Hindlimb muscle (tissue), 1 donor: ENCODE measurements at places on chromosomes 1 and 21. TPM values are rescaled to one million over a fixed set of nuclear protein-coding genes. Genes with fewer than 3 reads are reported as not detected.

VANGL2 gene
- 11.0 TPM for polyA plus RNA-seq

MR1 gene
- 3.3 TPM for polyA plus RNA-seq

ILDR2 gene
- polyA plus RNA-seq, result 3.8 TPM

NKAIN1 gene
- 1.8 TPM for polyA plus RNA-seq

GJA4 gene
- 37.1 TPM for polyA plus RNA-seq

FCGR3B gene
- polyA plus RNA-seq, result not detected

KLF17 gene
- not detected for polyA plus RNA-seq

EVI5 gene
- 12.8 TPM for polyA plus RNA-seq

SLC27A3 gene
- polyA plus RNA-seq, result 23.7 TPM

KCNA2 gene
- polyA plus RNA-seq, result 0.52 TPM

FAM163A gene
- polyA plus RNA-seq, result 0.31 TPM

TMPRSS15 gene
- polyA plus RNA-seq, result 0.89 TPM

WNT4 gene
- 10.3 TPM for polyA plus RNA-seq

LMOD1 gene
- polyA plus RNA-seq, result 46.6 TPM

LAD1 gene
- 17.8 TPM for polyA plus RNA-seq

PTP4A2 gene
- 205 TPM for polyA plus RNA-seq

GIPC2 gene
- 0.94 TPM for polyA plus RNA-seq

SRGAP2B gene
- polyA plus RNA-seq, result 48.0 TPM

FCRL4 gene
- polyA plus RNA-seq, result not detected

ADORA1 gene
- 8.2 TPM for polyA plus RNA-seq

MIB2 gene
- 92.6 TPM for polyA plus RNA-seq

ACTA1 gene
- 13,723 TPM for polyA plus RNA-seq

SERPINC1 gene
- 0.12 TPM for polyA plus RNA-seq

SIK1 gene
- polyA plus RNA-seq, result 0.57 TPM

KCNJ9 gene
- 0.09 TPM for polyA plus RNA-seq

RHCE gene
- 2.6 TPM for polyA plus RNA-seq

FNDC5 gene
- 209 TPM for polyA plus RNA-seq

SELL gene
- polyA plus RNA-seq, result 2.6 TPM

CCDC27 gene
- 0.14 TPM for polyA plus RNA-seq

AIM2 gene
- 0.40 TPM for polyA plus RNA-seq
